ENCODE measurements at places on chromosomes 2 and 18. TPM values are rescaled to one million over a fixed set of nuclear protein-coding genes. Genes with fewer than 3 reads are reported as not detected.
A peak's percentile ranks its signal among the peaks of the same experiment; 100 is the strongest.

IL1RN gene
- polyA plus RNA-seq: 0.87 TPM

CNDP1 gene
- 0.12 TPM for polyA plus RNA-seq

ST8SIA5 gene
- polyA plus RNA-seq: 1.0 TPM

UPP2 gene
- polyA plus RNA-seq: not detected

ITGA6 gene
- polyA plus RNA-seq: 22.1 TPM

GRCh38 chr2:12205086-12205485 lies 458.7 kb downstream of the LPIN1 start:
- no peak for DNase-seq

GRCh38 chr2:207473049-207473930 lies 56.5 kb upstream of the CREB1 start:
- peak; percentile 62 for DNase-seq

GRCh38 chr2:237441605-237442274 lies 27.8 kb upstream of the COL6A3 start:
- no peak for DNase-seq

GRCh38 chr2:1757567-1757966 lies 13.3 kb upstream of the PXDN start:
- DNase-seq: no peak

All from heart right ventricle (tissue), 16 donors.